ENCODE measurements at places on chromosomes 7 and 10.

GRCh38 chr10:67763499-67764011 is 67.6 kb upstream of the CTNNA3 start:
- DNase-seq = peak; percentile 51

DNA sequence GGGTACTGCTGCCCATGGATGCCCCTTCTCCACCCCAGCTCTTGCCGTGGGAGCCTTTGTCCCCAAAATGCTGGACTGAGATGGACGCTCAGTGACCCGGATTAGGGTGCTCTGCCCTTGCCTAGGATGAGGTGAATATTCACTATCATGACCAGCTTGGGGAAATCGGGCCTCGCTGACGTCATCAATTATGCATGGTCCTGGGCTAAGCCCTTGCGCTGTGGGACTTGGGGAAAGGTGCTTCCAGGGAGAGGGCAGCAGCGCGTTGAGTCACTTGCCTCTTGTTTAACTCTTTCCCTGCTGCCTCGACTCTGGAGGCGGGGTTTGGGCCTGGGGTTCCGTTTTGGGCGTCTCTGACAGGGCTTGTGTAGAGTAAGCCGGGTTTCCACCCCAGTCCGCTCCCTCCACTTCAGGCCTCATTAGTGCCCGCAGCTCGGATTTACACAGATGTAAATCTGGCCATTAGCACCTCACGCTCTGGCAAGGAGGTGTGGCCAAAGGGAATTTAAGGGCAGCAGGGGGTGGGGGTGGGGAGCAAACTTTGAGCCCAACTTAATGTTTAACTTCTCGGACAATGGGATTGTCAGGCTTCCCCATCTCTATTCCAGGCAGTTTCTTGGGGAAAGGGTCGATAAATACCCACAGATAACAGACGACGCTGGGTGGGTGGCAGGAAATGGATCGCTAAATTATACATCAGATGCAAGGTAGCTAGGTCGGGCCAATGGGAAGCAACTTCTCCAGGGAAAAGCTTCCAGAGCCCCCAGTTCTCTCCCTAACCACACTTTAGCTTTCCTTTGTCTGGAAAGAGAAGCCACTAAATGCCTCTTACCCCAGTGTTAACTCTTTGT is 51.3 kb upstream of the TCF7L2 start:
- DNase-seq = no peak

DNA sequence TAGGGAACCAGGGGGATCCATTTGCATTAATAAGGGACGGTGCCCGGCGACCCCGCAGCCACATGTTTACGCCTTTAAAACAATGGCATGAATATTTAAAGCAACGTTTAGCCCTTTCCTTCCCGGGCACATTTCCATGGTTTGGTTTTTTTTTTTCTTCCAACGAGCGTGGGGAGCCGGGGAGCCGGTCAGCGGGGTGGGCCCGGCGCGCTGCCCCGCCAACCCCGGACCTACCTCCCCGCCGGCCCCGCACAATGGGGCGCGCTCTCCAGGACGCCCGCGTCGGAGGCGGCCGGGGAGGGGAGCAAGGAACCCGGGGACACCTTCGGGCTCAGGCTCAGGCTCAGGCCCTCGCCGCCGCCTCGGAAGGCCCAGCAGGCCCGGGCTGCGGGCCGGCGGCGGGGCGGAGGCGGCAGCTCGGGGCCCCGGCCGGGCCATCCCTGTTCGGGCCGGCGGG is 1.0 kb downstream of the SEPHS1 start:
- DNase-seq = no peak

GRCh38 chr7:95642173-95642572 is 45.9 kb upstream of the PDK4 start:
- DNase-seq = no peak

- DNase-seq = no peak
Observed at GRCh38 chr10:33697016-33697415, 362.5 kb upstream of the NRP1 start.

- no peak for DNase-seq
Observed at GRCh38 chr7:131633342-131633843, 77.0 kb upstream of the PODXL start.

DNA sequence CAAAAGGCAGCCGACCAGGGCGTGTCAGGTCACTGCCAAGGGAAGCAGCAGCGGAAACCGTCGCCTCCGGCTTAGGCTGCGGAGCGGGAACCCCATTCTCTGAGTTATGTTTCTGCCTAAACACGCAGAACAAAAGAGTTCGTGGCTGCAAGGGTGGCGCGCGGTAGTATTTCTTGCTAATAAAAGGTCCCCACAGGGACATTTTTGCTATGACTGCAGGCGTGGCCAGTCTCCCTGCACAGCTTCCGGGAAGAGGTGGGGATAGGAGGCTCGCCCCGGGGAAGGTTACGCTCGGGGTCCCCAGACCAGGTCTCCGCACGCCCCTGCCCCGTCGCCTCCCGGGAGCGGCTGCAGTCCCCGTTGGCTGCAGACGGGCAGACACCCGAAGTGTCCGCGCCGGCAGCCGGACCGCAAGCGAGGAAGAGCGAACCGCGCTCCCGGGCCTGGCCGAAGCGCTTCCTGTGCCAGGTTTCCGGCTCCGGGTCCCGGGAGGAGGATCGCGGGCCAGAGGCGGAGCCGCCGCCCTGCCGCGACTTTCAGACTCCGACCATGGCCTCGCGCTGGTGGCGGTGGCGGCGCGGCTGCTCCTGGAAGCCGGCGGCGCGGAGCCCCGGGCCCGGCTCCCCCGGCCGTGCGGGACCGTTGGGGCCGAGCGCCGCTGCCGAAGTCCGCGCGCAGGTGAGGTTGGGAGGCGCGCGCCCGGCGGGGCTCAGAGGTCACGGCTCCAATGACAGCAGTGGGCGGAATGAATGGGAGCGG is at the start of gene PDSS1:
Gene PDSS1, plus strand, starts transcription at position 539 of the 759 bp plus-strand sequence. Its CDS starts 11 bp downstream, at position 550.
- peak; percentile 64 for DNase-seq

All from foreskin melanocyte (primary cell).